Natural killer cell treated with Interleukin-12 subunit alpha and Interleukin-12 subunit beta and Interleukin-15 and Interleukin-18, amount 100 ng/mL, for 72 hours (primary cell): ENCODE measurements at places on chromosomes 7 and 10.

GRCh38 chr10:81848514-81848913 lies 26.5 kb upstream of the NRG3 start:
- no peak for DNase-seq

DNA sequence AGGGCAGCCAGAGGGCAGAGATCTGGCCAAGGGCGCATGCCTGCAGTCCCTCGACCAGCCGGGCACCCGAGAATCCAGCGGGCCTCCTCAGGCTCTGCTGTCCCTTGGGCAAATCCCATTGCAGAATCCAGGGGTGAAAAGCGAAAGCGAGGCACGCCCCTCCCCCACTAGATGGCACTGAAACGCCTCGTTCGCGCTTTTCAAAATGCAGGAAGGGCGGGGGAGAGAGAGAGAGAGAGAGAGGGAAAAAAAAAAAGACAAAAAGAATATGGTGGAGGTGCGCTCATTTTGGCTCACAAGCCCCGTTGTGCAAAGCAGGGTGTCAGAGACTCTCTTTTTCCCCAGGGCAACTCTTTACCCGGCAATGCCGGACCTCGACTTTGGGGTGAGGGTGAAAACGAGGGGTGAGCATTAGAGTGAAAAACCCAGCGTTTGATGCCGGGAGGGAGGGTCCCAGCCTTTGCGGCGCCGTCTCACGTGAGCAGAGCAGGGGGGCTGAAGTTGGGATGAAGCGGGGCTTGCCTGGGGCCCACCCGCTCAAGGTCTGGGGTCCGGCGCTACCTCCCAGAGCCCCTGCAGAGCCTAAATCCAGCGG lies 2.5 kb upstream of the TMEM178B start:
- DNase-seq: no peak

GRCh38 chr10:113613427-113613826 lies 50.4 kb downstream of the NRAP start:
- DNase-seq: no peak

GRCh38 chr7:105246679-105247078 lies 142.0 kb downstream of the SRPK2 start:
- no peak for DNase-seq

GRCh38 chr7:16432425-16432731 lies 11.0 kb upstream of the CRPPA start:
- no peak for DNase-seq

DNA sequence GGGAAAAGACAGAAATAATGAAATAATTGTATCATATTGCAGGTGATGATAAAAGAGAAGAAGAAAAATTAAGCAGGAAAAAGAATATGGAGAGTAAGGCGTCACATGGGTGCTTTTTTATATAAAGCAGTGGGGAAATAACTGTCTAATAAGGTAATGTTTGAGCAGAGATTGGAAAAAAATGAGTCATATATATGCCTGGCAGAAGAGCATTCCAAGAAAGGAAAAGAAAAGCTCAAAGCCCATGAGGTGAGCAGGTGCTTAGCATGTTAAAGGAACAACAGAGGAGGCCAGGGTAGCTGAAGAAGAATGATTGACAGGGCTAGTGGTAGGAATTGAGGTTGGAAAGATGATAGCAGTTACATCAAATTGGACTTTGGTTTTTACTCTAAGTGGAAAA lies 739.5 kb downstream of the SORCS1 start:
- DNase-seq: no peak

DNA sequence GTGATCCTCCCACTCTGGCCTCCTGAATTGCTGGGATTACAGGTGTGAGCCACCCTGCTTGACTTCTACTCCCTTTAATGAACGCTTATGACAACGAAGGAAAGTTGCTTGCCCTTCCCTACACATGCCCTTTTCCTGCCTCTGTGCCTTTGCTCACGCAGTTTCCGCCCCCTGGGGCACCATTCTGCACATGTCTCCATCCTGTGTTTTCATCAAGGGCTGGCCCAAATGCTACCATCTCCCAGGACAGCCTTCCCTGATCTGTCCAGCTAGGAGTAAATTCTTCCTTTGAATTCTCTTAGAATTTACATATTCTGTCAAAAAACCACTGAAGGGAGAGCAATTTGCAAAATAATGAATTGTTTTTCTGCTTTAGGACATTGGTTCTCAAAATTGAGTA lies 50.0 kb upstream of the KMT2C start:
- no peak for DNase-seq

GRCh38 chr7:18559756-18560155 lies 64.2 kb downstream of the HDAC9 start:
- DNase-seq: no peak

DNA sequence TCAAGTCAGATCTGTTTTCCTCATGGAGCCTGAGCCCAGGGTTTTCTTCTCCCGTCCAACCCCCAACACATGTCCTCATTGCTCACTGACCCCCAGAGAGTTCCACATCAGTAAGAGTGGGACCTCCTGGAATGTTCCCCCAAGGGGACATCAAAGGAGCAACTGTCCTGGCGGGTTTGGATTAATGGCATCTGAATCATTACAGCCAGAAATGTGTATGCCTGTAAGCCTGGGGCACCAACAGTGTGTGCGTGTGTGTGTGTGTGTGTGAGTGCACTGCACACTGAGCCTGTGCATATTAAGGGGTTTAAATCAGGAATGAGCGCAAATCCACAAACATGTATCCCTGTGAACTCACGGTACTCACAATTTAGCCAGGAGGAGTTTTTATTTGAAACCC lies 222.3 kb downstream of the PLXNA4 start:
- DNase-seq: no peak

DNA sequence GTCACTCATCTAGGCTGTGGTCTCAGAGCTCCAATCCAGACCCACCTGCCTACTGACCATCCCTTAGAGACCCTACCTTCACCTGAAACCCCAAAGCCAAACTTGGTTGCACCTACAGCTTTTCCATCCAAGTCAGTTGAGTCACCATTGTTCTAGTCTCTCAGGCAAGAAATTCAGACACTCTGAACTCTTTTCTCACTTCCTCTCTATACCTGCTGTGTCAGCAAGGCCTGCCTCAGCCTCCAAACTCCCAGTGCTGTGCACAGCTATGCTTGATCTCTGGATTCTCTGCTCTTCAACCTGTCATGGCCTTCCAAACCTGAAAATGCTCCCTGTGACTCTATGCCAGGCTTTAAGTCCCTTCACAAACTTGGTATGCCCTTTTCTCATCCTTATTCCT lies 47.4 kb upstream of the MTURN start:
- no peak for DNase-seq

DNA sequence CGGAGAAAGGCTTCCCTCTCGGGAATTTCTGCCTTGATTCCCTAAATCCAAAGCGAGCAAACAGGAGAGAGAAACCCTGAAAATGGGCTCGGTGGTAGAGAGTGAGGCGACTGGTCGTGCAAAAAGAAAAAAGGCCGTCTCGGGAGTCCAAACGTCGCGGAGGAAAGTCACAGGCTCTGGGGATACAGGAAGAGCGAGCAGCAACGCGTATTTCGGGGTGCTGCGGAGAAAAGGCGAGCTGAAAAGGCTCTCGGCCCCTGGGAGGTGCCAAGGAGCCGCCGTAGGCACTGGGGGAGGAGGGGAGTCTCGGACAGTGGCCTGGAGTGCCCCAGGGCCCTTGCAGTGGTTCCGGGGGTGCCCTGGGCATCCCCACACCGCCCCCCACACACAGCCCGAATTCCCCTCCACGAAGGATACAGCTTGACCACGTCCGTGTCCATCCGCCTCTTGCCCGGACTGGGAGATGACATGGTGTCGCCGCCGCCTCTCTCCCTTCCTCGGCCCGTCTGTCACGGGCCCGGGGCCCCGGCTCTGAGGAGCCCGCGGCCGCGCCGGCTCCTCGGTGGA lies 591 bp downstream of the UBE2H start:
- DNase-seq: peak; percentile 81

DNA sequence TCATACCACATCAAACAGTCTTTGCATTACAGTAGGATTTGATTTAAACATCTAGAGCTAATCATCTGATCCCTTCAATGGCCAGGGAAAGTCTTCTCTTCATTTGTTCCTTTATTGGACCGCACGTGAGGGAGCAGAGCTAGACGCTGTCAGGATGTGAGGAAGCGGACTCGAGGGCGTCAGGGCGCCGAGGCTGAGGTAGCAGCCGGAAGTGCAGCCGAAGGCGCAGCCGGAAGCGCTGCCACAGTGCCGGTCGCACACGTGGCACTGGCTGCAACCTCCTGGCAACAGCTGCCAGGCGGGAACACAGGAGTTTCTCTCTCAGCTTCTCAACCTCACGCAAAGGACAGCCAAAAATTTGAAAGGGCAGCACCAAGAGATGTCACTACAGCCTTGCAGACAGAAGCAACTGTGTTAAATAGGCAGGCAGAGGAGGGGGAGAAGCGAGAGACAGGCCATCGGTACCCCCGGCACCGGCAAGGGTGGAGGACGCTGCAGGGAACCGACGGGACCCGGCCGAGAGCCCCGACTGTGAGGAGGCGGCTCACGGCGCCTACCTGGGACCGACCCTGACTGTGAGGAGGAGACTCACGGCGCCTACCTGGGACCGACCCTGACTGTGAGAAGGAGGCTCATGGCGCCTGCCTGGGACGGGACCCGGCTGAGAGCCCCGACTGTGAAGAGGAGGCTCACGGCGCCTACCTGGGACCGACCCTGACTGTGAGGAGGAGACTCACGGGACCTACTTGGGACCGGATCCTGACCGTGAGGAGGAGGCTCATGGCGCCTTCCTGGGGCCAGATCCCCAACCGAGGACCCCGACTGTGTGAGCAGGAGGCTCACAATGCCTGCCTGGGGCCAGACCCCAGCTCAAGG lies 32.3 kb downstream of the VIPR2 start:
- DNase-seq: peak; percentile 54

DNA sequence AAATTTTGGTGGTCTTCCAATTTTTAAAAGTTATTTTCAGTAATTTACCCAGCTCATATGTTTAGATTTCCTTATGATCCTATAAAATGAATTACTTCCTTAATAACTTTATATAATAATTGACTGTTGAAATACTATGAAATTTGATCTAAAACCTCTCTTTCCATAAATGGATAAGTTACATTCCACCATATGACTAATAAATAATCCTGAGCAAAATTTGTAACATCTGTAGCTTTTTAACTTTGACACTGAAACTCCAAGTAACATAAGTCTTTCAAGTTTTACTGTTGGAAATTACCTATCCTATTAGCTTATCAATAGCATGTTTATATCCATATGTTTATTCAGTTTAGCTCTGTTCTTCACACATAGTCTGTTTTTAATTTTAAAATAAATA lies 85.3 kb downstream of the HECTD2 start:
- DNase-seq: no peak

GRCh38 chr7:116041615-116042014 lies 11.1 kb upstream of the TFEC start:
- no peak for DNase-seq

- no peak for DNase-seq
Observed at GRCh38 chr10:100128951-100129350, 47.3 kb upstream of the CPN1 start.

GRCh38 chr10:124144536-124144935 lies 51.1 kb upstream of the CHST15 start:
- no peak for DNase-seq

DNA sequence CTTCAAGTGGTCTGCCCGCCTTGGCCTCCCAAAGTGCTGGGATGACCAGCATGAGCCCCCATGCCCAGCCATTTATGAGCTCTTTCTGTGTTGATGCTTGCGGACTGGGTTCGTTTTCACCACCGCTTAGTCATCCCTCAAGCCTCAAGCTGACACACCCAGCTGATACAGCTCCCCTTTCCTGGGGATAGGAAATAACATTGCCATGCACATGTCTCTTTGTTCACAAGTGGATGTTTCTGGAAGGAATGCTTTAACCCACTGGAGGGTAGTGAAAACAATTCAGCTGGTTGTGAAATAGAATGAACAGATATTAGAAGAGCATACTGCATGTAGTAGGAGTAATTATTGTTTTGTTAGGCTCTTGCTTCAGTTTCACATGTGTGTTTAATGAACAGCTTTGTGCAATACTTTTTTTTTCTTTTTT lies 8.5 kb upstream of the METTL27 start:
- DNase-seq: peak; percentile 29

DNA sequence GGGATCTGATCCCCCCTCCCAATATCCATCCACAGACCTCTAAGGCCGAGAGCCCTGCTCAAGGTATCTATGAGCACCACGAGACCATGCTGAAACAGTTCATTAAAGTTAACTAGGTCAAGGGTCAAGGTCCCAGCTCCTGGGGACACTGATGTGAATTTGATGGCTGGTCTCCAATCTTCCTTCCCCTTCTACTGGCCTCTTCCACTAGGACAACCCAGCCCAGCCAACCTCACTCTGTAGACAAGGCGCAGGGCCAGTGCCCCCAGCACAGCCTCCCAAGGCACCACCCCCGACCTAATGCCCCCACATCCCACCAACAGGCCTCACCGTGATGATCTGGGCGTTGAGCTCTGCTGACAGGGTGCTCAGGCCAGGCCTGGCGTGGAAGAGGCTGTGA lies 15.6 kb downstream of the RRP12 start:
- DNase-seq: peak; percentile 46

DNA sequence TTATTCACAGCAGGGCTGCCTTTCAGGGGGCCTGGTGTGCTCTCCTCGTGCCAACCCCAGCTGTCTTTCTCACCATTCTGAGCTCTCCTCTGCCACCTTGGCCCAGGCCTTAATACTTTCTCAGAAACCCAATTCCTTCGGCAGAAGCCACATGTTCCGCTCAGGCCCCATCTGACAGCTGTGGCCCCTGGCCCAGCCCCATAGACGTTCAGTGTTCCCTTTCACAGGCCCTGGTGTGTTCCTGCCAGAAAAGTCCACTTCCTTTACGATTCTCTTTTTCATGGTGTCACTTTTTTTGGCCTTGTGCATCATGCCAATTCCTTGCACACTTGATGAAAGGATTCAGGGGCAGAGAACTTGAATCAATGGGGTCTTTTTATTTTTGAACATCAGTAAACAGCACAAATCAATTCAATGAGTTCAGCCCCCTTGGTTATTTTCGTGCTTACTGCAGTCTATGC lies 15.9 kb upstream of the GPNMB start:
- no peak for DNase-seq
